Mammary epithelial cell (primary cell): ENCODE measurements at places on chromosomes 11 and 22. TPM values are rescaled to one million over a fixed set of nuclear protein-coding genes. Genes with fewer than 3 reads are reported as not detected.

Gene NTM
- total RNA-seq = 51.7 and 61.9 TPM in 2 replicates

Gene CCDC188
- 0.17 TPM for total RNA-seq

Gene C11orf21
- not detected for total RNA-seq

Gene MUC2
- total RNA-seq = not detected

Gene OR51B2
- total RNA-seq = not detected in 2 replicates
